ENCODE measurements at places on chromosomes 2 and 18.

- DNase-seq, result no peak
Observed at GRCh38 chr18:56314396-56314795, 324.0 kb downstream of the TXNL1 start.

GRCh38 chr18:12990641-12990966 lies 558 bp upstream of the CEP192 start:
- DNase-seq, result no peak

DNA sequence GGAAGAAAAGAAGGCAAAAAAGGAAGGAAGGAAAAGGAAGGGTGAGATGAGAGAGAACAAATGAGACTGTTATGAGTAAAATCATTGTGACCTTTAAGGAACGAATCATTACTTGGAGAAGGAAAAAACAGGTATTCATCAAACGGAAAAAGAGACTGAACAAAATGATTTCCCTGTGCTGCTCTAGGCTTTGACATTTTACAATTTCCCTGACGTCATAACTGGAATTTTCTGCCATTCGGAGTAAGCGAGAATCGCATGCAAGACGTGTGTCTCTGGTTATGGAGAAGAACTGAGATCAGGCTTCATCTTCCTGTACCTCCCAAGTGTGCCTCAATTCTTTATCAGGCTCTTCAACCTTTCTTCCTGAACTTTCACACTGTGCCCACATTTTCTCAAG lies 534.7 kb upstream of the KLHL29 start:
- DNase-seq, result no peak

GRCh38 chr2:95039978-95040377 lies 14.5 kb downstream of the MAL start:
- DNase-seq, result no peak

- peak; percentile 19 for DNase-seq
Observed at GRCh38 chr18:12656605-12656937, 1.3 kb downstream of the SPIRE1 start.

All from NCI-H1105 treated with DMSO at 0.1 percent for 48 hours (cell line).